ENCODE measurements at places on chromosomes 3 and 15. TPM values are rescaled to one million over a fixed set of nuclear protein-coding genes. Genes with fewer than 3 reads are reported as not detected.
A peak's percentile ranks its signal among the peaks of the same experiment; 100 is the strongest.

SLC2A2 gene
- polyA plus RNA-seq, result not detected

MFAP1 gene
- polyA plus RNA-seq, result 16.8 TPM

GRCh38 chr15:27884726-27885125 lies 214.4 kb downstream of the OCA2 start:
- no peak for DNase-seq

DNA sequence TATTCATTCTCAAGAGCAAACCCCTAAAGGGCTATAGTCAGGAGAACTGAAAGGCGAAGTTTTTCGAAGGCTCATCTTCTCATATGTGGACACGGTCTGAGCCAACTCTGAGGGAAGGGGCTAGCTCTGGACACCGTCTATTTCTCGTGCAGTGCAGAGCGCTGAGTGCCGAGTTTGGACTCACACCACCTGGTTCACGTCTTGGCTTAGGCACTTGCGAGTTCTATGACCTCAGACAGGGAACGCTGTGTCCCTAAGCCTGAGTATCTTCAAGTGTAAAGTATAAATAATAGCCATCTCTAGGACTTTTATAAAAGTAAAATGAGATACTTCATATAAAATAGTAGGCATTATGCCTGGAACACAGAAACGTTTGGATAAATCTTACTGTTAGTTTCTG lies 223.7 kb downstream of the FMN1 start:
- no peak for DNase-seq

DNA sequence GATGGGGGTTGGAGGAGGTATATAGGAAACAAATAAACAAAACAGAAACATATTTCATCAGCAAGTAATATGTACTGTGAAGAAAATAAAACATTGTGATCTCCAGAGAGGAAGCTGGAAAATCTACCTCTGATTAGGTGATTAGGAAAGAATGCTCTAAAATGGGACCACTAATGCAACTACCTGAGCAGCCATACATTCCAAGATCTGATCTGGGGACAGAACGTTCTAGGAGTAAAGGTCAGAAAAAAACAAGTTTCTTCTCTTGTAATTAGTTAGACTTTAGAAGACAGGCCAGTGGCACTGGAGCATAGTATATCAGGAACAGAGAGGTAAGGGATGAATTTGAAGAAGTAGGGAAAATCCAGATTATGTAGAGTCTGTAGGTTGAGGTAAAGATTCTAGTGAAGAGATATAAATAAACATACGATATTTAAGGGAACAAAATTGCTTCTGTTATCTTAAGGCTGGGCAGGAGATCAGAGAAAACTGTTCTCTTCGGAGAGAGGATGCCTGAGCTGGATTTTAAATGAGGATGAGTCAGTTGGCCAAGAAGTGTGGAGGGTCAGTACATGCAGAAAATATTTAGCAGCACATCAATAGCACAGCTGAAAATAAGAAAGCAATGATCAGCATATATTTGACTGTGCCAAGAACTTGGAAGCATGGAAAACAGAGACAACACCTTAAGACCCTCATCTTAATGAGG lies 429.5 kb downstream of the NLGN1 start:
- no peak for DNase-seq

DNA sequence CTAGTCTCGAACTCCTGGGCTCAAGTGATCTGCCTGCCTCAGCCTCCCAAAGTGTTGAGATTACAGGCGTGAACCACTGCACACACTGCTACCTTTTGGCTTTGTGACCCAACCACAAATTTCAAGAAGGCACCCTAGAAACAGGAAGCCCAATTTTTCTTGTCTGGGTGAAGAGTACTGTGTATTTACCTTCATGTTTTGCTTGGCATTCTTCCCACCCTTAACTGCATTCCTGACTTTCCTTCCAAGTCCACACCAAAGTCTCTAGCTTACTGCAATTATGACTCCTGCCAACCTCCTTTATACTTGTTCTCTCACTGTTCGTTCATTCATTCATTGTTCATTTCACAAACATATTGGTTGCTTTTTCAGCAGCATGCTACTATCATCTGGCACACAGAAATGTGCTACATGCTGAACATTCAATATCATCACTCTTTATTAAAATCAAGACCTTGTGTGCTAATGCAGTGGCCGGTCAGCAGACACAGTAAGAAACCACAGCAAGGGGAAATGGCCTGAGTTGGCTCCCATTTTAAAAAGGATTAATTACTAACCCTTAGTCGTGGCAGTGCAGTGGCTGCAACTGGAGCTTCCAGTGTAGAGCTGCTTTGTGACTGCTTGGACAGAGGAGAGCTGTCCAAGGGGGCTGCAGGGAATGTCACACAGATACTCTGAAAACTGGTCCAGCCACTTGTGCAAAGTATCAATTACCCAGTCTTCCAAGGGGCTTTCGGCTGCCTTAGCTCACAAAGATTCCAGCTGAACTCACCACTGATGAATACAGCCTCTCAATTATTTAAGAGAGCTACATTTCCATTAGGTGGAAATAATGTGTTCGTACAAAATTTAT lies 94.0 kb downstream of the ETFA start:
- DNase-seq, result no peak

LRTM1 gene
- polyA plus RNA-seq, result not detected

DNA sequence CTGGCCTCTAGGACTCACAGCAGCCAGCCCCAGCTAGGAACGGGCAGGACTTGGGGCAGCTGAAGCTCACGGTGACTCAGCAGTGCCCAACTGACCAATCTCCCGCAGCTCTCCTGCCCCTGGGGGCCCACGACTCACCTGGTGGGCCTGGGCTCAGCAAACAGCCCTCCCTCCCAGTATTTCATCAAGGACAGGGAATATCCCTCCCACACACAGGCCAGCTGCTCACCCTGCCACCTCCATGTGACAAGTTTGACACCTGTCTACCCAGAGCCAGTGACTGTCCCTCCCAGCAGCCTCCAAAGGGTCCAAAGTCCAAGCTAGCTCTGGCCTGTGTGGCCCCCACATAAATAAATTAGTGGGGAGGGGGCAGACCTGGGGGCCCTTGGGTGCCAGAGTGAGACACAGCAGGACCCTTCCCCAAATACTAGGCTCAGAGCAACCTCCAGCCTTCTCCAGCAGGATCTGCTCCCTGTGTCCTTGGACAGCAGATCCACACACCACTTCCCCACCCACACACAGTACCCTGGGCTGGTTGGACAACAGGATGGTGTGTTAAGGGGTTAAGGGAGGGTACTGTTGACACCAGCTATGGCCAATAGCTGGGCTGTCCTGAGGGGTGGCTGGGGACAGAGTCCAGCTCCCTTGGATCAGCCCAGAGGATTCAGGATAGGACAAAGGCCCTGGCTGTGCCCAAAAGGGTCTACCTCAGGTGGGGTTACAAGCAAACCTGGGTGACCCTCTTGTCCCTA lies 4.3 kb downstream of the GNAT1 start:
- DNase-seq, result no peak

GRCh38 chr3:24545887-24546286 lies 51.2 kb upstream of the THRB start:
- no peak for DNase-seq

DNA sequence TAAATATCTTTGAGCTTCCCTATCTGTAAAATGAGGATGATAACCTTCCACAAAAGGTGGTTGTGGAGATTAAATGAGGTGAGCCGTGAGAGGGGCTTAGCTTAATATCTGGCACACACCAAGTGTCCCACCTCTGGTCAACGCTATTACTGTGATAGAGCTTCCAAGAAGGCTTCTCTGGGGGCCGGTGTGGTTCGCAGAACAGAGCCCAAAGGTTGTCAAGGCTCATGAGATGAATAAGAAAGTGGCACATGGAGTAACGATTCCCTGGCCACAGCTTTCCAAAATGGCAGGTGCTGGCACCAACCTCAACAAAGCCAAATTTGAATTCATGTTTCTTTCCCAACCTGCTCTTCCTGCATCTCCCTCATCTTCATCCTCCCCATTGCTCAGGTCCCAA lies 10.4 kb downstream of the KY start:
- no peak for DNase-seq

- DNase-seq, result no peak
Observed at GRCh38 chr3:54520060-54520459, 397.7 kb downstream of the CACNA2D3 start.

DNA sequence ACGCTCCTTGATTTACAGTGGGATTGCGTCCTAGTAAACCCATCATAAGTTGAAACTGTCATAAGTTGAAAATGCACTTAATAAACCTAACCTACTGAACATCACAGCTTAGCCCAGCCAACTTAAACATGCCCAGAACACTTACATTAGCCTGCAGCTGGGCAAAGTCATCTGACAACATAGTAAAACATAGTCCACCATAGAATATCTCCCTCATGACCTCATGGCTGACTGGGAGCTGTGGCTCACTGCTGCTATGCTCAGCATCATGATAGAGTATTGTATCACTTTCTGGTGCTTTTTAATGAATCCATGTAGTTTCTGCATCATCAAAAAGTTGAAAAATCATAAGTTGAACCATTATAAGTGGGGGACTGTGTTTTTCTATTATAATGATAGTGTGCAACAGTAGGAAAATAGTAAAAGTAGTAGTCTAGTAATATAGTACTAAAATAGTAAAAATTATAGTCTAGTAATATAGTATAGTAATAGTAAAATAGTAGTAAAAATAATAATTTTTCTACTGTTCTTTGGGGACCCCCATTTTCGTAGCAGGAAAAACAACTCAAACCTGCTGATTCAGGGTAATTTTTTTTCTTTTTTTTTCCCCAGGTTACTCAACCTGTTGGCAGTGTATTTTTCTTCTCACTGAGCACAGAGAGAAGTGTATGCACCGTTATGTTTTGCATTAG lies 233.5 kb downstream of the MYRIP start:
- DNase-seq, result no peak

DNA sequence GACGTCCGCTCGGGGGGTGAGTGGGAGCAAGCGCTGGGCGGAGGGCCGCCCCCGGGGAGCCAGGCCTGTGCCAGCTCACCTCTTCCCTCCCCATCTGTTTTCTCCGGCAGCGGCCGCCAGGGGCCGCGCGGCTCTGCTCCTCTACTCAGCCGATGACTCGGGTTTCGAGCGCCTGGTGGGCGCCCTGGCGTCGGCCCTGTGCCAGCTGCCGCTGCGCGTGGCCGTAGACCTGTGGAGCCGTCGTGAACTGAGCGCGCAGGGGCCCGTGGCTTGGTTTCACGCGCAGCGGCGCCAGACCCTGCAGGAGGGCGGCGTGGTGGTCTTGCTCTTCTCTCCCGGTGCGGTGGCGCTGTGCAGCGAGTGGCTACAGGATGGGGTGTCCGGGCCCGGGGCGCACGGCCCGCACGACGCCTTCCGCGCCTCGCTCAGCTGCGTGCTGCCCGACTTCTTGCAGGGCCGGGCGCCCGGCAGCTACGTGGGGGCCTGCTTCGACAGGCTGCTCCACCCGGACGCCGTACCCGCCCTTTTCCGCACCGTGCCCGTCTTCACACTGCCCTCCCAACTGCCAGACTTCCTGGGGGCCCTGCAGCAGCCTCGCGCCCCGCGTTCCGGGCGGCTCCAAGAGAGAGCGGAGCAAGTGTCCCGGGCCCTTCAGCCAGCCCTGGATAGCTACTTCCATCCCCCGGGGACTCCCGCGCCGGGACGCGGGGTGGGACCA lies 632 bp upstream of the CRELD1 start:
- DNase-seq, result peak; percentile 83

REC114 gene
- polyA plus RNA-seq, result not detected

DNA sequence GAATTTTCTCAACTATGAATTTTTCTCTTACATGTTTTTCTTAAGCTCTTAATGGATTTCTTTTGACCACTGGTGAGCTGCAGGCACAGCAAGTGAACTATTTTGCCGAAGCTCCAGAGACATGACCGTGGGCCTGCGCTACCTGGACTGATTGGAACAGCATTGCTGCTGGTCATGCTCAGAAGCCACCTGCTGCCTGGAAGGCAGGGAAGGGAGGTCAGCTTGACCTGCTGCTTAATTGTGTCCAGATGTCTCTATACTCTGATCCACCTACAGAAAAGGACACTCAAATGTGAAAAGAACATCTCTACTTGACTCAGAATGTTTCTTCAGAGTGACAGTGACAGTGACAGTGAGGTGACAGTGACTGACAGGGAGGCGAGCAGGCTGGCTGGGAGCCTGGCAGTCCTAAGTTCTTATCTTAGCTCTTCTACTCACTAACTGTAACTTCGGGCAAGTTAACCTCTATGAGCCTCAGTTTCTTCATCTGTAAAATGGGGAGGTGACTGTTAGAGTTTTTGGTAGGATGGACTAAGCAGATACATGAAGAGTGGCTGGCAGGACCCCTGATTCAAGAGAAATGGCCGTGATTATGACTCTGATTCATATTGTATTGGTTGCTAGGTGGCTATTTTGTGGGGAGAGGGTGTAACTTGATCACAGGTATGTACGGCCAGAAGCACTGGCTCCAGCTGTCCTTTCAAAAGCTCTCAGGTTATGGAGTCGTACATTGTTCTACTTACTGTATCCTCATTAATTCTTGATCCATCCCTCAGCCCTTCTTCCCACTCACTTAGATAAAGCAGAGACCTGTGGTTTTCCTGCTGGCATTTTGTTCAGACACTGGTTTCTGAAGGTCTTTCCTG lies 54.8 kb upstream of the DLG1 start:
- no peak for DNase-seq

DNA sequence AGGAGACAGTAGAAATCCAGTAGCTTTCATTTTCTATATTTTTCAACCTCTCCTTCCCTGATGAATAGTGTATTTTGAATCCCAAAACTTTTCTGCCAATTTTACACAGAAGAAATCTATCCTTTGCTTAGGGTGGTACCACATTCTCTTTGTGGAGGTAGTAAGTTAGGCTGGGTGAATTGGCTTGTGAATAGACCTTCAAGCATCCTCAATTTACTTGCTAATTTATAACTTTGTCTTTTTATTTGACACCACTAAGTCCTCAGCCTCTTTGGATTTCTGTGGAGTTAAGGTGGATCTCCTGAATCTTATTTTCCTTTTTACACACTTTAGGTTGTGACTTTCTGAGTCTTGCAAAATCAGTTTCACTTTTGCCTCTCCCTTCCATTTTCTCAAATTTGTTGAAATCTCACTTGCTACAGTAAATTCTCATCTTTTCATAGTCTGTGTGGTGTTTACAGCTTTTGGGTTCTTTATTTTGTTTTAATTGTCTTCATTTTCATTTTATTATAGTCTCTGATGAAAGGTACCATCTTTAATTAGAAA lies 5.7 kb upstream of the PLSCR1 start:
- no peak for DNase-seq

DNA sequence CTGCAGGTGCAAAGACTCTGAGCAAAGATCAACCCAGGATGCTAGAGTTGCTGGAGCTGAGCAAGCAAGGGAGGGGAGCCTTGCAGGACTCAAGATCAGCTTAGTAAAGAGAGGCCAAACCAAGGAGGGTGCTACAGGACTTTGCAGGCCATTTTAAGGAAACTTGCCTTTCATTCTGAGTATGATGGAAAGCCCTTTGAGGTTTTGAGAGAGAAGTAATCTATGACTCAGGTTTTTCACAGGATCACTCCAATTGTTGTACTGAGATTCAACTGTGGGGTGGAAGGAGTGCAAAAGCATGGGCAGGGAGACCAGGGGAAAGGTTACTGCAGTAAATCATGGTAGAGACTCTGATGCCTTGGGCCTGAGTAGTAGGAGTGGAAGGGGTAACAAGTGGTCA lies 260.4 kb upstream of the GPR149 start:
- DNase-seq, result no peak

- no peak for DNase-seq
Observed at GRCh38 chr3:161475905-161476304, 20.7 kb upstream of the OTOL1 start.

- DNase-seq, result no peak
Observed at GRCh38 chr3:38121451-38121831, 15.5 kb downstream of the ACAA1 start.

GRCh38 chr3:66486646-66487045 lies 14.2 kb downstream of the LRIG1 start:
- no peak for DNase-seq

GOLGA6L4 gene
- 0.18 TPM for polyA plus RNA-seq

ACTRT3 gene
- polyA plus RNA-seq, result 0.20 TPM

- no peak for DNase-seq
Observed at GRCh38 chr3:39232859-39233258, 40.5 kb upstream of the XIRP1 start.
